ENCODE measurements at places on chromosomes 7 and 10.

- peak; percentile 1 for ATAC-seq
These were observed 471 bp downstream of the PFKP start for GRCh38 chr10:3067859-3068179.

GRCh38 chr7:11587048-11587447, 244.9 kb downstream of the THSD7A start:
- ATAC-seq: no peak

DNA sequence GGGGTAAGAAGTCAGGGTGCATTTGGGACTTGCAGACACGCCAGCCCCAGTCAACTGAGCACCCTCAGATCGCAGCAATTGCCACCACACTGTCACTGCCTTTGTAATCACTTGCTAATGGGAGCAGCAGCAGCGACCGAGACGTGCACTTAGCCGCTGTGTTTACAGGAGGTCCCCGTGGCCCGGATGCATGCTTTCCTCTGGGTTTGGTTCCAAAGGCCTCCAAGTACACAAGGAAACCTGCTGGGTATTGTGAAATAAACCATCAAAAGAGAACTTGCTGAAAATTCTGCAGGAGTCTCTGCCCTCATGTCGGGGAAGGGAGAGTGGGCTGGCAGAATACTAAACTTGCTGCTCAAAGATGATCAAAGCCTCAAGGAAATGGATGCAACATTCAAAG, 341.7 kb downstream of the DNAJB6 start:
- no peak for ATAC-seq

- no peak for ATAC-seq
These were observed 5.1 kb downstream of the SGMS1 start for GRCh38 chr10:50618624-50619023.

DNA sequence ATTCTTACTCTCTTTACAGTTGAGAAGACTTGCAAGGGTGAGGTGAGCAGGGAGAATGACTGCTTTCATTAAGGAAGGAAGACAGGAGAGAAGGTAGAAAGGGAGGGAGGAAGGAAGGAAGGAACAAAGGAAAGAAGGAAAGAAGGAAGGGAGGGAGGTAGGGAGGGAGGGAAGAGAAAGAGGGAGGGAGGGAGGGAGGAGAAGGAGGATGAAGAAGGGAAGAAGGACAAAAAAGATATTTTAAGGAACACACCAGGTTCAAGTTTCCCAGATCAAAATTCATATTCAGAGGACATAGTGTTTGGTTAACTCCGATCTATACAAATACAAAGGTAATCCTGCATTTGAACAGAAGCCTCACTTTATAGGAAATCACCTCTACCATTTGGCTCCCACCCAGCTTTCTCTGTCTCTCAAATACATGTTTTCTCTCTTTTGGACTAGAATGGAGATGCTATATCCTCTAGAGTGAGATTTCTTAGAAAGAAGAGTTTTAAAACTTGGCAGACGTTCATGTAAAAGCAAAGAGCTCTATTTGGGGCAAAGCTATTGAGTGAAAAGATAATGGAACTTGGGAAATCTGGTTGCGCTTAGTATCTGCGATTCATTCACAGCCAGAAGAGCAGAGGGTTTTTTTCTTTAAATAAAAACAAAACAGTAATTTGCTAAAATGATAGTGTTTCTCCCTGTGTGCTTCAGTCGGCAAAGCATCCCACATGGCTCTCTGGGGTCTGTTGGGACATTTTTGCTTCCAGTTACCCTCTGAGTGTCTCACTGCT, 261.9 kb upstream of the LYZL1 start:
- no peak for ATAC-seq

- no peak for ATAC-seq
These were observed 179.5 kb upstream of the HGF start for GRCh38 chr7:81949306-81949705.

DNA sequence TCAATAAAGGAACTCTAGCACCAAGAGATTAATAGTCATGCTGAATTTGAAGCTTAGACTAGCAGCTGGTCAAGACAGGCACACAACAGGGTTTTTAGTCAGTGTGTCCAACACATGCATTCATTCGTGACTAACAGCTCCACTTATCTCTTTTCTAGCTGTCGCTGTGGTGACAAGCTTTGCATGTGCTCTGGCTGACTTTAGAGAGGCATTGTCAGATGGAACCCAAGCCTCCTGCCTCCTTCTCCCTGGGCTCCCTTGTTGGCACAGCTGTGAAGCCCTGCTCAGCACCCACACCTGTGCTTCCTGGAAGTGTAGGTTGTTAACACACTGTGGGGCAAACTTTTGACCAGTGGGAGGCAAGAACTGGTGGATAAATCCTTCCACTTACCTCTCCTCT, 9.8 kb upstream of the AGK start:
- no peak for ATAC-seq

GRCh38 chr10:15167411-15168290, 842 bp downstream of the NMT2 start:
- ATAC-seq: peak; percentile 65

DNA sequence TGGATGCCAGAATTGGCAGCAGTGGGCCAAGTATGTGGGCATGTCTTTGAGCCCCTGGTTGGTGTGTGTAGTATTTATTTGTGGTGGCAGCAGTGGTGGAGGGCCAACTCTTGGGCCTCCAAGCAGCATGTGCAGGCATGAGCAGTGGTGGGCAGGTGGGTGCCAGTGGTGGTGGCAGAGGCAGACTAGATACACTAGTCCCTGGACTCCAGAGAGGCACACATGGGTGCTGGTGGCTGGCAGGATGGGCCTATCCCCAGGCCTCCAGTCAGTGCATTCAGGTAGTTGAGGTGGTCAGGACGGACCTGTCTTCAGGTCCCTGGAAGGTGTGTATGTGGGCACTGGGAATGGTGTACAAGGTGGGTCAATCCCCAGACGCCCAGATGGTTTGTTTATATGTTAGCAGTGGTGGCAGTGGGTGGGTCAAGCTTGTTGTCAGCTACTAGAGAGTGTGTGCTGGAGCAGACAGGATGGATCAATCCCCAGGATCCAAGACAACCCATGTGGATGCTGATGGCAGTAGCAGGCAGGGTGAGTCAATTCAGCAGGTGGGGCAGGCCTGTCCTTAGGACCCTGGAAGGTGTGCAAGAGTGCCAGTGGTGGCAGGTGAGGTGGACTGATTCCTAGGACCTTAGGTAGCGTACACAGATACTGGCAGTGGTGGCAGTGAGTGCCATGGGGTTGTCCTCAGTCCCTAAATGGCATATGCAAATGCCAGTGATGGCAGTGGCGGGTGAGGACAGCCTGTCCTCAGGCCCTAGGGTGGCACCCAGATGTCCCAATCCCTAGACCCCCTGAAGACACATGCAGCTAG, 294.3 kb downstream of the RPS24 start:
- no peak for ATAC-seq

GRCh38 chr7:5750031-5750653, 31.3 kb downstream of the RNF216 start:
- peak; percentile 88 for ATAC-seq

DNA sequence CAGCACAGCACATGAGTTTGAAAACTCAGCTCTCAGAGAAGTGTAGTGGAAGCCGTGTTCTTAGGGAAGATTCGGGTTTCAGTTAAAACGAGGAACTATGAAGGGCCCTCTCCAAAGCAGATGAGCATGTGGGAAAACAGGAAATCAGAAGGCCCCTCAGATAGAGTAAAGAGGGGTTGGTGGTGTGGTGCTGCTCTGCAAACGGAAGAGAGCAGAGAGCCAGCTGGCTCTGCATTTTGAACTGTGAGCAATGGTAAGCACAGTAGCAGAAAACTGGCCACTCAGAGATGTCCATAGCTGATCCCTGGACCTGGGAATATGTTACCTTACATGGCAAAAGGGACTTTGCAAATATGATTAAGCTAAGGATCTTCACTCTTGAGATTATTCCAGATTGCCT, 27.9 kb upstream of the CUL1 start:
- ATAC-seq: no peak

- ATAC-seq: no peak
These were observed 209.7 kb upstream of the SP4 start for GRCh38 chr7:21218155-21218554.

DNA sequence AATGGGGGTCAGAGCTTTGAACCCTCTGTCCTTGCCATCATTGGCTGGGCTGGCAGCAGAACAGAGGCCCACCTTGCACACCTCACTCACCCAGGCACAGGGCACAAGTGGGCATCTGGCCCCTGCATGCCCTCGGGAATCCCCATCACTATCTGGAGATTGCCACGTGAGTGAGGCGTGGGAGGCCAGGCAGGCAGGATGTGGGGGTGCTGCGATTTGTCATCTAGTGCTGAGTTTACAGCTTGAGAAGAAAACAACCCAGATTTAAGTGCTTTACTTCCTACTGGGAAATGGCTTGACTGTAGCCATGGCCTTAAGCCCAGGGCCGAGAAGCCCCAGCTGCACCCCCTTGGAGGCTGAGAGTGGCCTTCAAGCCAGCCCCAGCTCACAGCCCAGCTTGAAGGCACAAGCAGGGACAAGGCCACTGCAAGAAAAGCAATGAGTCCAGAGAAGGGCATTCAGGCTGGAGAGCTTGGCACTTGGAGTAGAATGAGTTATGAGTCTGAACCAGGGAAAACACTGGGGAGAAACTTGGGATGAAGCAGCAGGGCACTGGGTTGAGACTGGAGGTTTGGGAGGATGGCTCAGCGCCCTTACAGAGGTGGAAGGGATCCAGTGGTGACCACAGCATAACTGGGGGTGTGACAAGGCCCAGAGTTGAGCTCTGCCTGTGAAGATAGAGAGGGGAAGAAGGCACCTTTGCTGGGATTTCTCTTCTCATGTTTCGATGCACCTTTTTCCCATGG, 123.0 kb downstream of the CXCL12 start:
- no peak for ATAC-seq

DNA sequence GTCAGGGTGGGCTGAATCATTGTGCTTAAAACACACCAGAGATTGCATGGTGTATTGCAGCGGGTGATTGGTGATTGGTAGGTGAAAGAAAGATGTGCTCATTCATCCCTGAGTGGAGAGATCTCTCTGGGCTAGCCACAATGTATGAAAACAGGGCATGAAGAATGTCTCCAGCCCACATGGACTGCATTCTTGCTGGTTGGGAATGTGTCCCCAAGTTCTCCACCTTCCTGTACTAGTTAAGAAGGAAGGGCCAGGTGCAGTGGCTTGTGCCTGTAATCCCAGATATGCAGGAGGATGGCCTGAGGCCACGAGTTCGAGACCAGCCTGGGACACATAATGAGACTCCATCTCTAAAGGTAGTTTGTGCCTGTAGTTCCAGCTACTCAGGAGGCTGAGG, 113.8 kb upstream of the LANCL2 start:
- no peak for ATAC-seq

DNA sequence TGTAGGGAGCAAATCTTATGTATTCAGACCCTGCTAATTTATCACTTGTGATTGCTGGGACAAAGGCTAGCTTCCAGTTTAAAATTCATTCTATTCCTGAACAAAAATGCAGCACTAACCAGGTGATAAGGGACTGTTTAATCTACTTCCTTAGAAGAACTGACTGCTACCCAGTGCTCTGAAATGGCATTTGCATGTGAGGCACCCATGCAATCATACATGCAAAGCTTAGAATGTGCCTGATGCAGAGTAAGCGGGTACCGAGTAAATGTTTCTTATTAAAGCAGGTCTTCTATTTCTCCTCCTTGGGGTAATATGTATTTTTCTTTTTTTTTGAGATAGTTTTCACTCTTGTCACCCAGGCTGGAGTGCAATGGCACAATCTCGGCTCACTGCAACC, 54.5 kb downstream of the NEURL1 start:
- no peak for ATAC-seq

DNA sequence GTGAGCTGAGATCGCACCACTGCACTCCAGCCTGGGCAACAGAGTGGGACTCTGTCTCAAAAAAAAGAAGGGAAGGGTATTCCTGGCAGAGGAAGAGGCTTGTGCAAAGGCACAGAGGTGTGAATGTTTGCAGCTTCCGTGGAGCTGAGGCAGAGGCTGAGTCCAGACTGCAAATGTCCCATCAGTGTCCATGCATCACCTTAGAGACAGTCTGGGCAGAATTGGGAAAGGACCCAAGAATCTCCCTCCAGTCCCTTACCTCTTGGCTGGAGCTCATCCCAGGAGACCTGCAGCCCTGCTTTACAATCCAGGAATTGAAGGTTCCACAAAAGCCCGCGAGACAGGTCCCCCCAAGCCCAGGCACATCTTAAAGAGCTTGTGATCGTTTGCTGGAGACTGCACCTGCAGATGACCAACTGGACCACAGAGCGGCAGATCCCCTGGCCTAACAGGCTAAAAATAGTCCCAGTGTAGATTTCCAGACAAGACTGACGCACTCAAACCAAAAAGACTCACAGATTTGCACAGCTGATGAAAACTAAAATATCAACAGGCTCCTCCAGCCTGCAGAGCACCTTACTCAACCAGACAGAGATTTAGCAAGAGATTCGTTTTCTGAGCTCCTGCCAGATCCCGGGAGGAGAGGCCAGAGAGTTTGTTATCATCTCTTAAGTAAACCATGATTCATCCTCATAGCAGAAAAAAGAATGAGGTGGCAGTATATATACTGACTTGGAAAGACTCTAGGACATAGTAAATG, 22.9 kb upstream of the NANOS1 start:
- no peak for ATAC-seq

- no peak for ATAC-seq
These were observed 2.8 kb upstream of the ELN start for GRCh38 chr7:74025146-74025545.

- peak; percentile 51 for ATAC-seq
These were observed 72.8 kb downstream of the CCNY start for GRCh38 chr10:35409094-35409582.

DNA sequence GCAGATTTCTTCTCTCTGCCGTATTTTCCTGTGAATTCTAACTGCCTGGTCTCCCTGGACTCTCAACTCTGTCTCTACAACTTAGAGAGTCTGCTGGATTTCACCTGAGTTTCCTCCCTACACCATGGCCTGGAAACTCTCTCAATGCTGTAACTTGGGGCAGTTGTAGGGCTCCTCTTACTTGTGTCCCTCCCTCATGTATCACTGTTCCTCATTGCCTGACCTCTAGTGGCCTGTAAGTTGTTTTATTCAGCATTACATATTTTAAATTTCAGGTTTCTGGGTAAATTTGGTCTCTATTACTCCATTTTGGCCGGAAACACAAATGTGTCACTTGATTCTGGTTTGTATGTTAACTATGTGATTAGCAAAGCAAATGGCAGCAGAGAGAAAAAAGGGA, 70.9 kb downstream of the DYNC1I1 start:
- ATAC-seq: peak; percentile 83

- no peak for ATAC-seq
These were observed 2.2 kb upstream of the ASCC1 start for GRCh38 chr10:72218325-72218724.

- no peak for ATAC-seq
These were observed 136.8 kb downstream of the MDFIC start for GRCh38 chr7:115058726-115059125.
